Right lung (tissue), 10 donors: ENCODE measurements at places on chromosomes 6 and 20. TPM values are rescaled to one million over a fixed set of nuclear protein-coding genes. Genes with fewer than 3 reads are reported as not detected.

Gene GPLD1
- polyA plus RNA-seq = 2.9 TPM

Gene HUS1B
- 0.40 TPM for polyA plus RNA-seq

Gene MACROD2
- polyA plus RNA-seq = 7.9 TPM

Gene EDN3
- polyA plus RNA-seq = 27.8 TPM

Gene MAP1LC3A
- polyA plus RNA-seq = 24.2 TPM

Gene UST
- polyA plus RNA-seq = 9.0 TPM

Gene SIM1
- 0.06 TPM for polyA plus RNA-seq

DNA sequence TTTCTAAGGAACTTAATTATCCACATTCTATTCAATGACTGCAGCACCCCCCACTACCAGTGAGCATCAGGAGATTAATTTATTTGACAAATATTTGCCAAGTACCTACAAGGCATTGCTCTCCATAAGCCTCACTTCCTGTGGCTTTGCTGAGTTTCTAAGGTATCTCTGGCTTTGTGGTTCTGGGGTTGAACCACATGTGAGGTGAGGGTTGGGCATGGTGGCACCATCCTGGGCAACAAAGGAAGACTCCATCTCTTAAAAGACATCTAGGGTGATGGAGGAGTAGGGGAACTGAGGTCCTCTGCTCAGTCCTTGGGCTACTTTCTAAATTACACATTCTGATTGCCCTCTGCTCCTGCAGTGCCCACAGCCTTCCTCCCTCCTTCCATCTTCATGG lies 25.5 kb upstream of the WFDC2 start:
- DNase-seq = no peak

- DNase-seq = no peak
Observed at GRCh38 chr20:63178889-63179686, 36.8 kb downstream of the YTHDF1 start.

GRCh38 chr6:54813892-54814291 lies 32.7 kb upstream of the FAM83B start:
- no peak for DNase-seq

GRCh38 chr20:32632461-32633354 lies 41.0 kb downstream of the C20orf203 start:
- no peak for DNase-seq

- peak; percentile 70 for DNase-seq
Observed at GRCh38 chr6:22071270-22072041, 225.4 kb downstream of the PRL start.

GRCh38 chr6:113464960-113465359 lies 392.2 kb upstream of the MARCKS start:
- DNase-seq = no peak

DNA sequence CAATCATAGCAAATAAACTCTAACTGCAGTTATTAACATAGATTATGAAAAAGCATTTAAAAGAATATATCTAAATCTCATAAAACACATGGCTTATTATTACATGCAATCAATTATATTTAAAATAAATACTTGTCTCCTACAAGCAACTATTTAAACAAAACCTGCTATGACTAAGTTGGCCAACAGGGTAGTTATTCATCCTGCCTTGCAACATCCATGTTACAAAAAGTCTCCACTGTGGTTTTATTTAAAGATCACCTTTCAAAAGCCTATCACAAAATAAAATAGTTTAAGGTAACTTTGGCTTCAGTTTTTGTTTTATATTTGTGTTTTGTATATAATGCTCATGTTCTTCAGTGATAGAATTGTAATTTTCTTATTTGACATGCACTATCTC lies 1127.0 kb upstream of the MAP3K7 start:
- DNase-seq = no peak

DNA sequence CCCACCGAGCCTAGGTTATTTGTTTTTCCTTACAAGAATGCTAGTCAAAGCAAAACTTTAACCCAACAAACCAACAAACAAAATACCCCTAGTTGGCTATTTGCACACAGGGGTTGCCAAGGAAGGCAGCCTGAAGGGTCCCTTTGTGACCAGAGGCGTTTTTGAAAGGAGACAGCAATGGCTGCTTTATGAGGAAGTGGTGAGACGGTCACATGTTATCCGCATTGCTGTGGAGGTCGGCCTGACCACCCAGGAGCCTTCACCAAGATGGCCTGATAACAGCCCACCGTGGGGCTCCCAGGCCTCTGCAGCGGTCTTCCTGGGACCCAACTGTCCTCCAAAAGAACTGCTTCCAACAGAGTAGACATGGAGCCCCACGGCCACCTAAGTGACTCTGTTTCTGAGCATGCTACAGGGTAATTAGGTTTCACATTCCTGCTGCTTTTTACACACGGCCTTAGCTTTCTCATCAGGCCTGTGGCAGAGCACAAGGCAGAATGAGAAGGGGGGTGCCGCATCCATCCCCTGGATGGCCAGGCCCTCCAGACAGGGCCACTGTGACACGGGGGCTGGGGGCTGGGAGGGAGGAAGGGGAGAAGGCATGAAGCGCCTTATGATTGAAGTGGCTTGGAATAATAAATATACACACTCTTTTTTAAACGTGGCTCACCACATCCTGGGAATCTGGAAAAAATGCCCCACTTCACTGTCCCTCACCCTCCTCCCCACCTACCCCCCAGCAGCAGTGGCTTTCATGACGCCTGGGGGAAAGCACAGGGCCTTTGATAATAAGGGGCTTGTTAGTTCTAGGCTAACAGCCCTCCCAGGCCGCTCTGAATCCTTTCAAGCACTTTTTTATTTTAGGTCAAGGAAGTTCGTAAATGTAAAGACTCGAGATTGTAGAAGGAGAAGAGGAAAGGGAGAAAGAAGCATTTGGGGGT lies 86.0 kb downstream of the CLIC5 start:
- no peak for DNase-seq

GRCh38 chr6:37860226-37860839 lies 40.8 kb downstream of the ZFAND3 start:
- no peak for DNase-seq

DNA sequence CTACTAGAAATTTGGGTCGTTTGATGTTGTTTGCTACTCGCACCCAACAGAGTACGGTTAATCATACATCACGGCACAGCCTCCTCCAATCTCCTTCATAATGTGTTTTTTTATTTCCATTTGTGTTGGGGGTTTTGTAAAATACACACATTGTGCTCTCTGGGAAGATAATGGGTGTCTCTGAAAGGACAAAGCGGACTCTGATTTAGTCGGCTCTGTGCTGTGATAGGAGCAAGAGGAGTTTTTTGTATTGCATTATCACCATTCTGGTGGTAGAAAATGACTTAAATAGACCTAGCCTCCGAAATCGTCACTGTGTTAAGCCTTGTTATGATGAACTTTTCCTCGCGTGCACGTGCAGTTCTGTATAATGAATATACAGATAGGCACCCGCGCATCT lies 196.3 kb downstream of the CDH4 start:
- no peak for DNase-seq

DNA sequence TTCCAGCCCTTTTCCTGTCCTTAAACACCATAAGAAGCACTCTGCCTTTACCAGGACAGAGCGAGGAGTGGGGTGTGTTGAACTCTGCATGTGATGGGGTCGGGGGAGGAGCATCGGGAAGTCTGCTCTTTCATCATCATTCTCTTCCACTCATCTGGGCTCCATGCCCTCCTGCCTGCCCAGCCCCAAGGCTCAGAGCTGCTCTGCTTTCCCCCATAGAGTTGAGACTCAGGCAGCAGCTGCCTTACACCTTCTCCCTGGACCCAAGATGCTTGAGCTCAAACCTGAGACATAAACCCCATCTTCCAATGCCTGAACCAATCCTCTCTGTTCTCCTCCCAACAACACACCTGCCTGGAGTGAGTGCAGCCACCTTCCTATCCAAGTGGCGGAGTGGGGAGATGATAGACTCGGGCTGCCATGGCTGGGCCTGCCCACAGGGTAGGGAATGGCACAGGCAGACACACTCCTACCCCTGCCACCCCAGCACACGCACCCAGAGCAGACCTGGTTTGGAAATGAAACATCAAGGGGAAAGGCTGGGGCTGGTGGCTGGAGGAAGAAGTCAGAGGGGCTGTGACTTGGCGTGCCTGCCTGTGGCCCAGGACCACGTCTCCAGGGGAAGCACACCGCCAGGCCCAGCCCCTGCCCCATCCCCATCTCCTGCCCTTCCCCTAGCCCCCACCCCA lies 28.4 kb downstream of the TFEB start:
- no peak for DNase-seq

DNA sequence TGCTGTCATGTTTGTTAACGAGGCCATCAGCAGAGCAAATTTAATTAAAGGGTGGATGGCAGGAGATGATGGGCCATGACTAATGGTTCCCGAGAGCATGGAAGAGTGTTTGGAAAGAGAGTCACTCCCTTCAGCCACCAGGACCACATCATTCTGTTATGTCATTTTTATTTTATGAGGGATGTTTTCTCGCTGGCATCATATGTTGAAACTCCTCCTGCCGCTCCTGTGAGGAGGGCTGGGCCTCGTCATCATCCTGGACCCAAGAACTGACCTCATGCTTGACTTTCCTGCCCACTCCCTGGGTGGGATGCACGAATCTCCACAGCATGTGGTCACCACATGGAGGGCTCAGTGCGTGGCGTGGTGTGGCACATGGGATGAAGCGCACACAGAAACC lies 86.4 kb upstream of the FRMD1 start:
- no peak for DNase-seq

DNA sequence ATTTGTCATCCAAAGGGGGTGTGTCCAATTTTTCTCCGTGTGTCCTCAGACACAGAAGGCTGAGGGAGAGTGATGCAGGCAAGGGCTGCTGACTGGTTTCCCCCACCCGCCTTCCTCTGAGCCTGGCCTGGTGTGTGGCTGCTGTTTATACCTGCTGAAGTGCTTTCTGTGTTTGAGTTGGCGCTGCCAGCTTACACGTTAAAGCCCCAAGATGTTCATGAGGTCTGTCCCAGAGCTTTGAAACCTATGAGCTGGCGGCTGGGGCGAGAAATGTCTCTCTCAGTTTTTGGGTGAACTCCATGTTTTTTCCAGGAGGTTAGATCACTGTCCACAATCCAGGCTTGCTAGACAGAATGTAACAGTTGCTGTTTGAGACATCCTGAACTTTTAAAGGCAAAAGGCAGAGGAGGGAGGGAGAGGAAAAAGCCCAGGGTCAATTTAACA lies 69.0 kb upstream of the CCN2 start:
- DNase-seq = peak; percentile 6

DNA sequence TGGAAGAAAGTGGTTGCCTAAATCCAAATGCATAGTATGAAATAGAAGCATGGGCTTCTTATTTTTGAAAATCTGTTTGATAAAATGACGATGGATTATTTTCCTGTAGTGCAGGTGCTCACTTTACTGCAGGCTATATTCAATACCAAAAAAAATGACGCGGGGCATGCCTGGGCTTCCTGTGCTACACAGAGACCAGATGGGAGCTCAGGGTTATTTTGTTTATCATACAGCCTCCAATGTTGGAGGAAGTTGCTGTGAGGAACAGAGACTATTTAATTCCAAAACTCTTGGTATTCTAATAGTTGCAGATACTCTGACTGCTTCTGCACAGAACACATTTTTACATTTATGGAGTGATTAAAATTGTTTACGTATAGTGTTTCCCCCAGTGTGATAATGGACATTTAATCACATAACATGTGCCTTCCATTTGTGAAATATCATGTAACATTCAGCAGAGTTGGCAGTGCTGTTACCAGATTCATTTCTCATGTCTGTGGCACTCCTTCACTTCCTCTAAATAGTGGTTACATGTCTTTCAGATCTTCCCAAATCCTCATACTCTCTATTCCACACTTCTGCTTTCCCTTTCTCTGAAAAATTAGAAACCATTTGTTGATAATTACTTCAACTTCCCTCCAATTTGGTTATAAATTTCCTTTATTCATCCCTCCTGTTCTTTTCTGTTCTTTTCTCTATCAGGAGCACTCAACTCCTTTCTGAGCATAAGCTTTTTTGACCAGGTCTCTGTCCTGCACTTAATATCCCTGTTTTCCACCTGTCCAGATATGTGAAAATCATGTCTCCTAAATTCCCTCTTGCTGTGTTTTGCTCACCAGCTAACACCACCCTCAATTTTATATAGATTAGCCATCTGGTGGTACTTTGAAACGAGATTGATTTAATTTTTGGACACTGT lies 121.6 kb downstream of the ADGRB3 start:
- peak; percentile 52 for DNase-seq

DNA sequence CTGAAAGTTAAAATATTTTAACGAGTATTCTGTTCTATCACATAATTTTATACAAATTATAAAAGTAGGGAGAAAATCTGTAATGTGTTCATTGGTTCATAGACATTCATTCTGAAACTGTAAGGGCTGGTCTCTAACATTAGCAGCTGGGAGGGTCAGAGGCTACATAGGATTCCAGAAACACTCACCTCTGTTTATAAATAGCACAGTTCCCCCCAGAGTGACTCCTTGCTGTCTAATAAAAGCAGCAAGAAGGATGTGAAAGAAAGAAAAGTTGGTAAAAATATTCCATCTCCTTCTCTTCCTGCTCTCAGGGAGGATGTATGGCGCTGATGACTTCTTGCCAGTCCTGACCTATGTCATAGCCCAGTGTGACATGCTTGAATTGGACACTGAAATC lies 25.3 kb upstream of the NAA20 start:
- no peak for DNase-seq

- DNase-seq = no peak
Observed at GRCh38 chr6:56842686-56843475, 112.0 kb upstream of the BEND6 start.

GRCh38 chr6:133128191-133128590 lies 113.0 kb upstream of the EYA4 start:
- DNase-seq = no peak

GRCh38 chr6:107539409-107539808 lies 49.5 kb downstream of the SOBP start:
- DNase-seq = no peak

DNA sequence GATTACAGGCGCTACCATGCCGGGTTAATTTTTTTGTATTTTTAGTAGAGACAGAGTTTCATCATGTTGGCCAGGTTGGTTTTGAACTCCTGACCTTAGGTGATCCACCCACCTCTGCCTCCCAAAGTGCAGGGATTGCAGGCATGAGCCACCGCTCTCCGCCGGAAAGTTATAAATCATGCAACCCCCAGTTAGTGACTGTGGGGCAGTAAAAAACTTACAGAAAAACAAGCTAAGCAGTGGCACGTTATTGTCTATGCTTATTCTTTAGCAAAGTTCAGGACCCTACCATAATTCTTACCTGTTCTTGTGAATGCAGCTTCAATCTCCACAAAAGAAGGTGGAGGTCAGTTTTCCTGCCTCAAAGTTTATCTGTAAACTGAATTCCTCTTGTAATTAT lies 47.5 kb upstream of the BTN3A2 start:
- no peak for DNase-seq

DNA sequence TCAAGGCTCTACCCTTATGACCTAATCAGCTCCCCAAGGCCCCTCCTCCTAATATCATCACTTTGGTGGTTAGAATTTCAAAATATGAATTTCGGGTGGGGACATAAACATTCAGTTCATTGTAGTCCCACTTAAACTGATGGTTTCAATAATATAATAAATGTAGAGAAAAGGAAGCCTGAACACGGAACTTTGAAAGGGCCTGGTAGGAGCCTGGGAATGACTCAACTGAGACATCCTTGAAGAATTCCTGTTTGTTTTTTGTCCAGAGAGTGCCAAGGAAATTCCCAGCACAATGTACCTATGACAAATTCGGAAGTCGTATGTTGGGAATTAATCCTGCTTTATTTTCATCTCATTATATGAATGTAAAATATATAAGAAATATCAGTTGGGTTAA lies 457.9 kb downstream of the PLCB1 start:
- no peak for DNase-seq
